ENCODE measurements at places on chromosomes 3 and 15. TPM values are rescaled to one million over a fixed set of nuclear protein-coding genes. Genes with fewer than 3 reads are reported as not detected.

The MKRN3 gene
- total RNA-seq: 0.85 TPM

The RAD18 gene
- 12.2 TPM for total RNA-seq

- no peak for DNase-seq
Measured at GRCh38 chr3:16286161-16286560, 21.1 kb downstream of the OXNAD1 start.

- DNase-seq: no peak
Measured at GRCh38 chr3:16545413-16546185, 32.1 kb upstream of the RFTN1 start.

DNA sequence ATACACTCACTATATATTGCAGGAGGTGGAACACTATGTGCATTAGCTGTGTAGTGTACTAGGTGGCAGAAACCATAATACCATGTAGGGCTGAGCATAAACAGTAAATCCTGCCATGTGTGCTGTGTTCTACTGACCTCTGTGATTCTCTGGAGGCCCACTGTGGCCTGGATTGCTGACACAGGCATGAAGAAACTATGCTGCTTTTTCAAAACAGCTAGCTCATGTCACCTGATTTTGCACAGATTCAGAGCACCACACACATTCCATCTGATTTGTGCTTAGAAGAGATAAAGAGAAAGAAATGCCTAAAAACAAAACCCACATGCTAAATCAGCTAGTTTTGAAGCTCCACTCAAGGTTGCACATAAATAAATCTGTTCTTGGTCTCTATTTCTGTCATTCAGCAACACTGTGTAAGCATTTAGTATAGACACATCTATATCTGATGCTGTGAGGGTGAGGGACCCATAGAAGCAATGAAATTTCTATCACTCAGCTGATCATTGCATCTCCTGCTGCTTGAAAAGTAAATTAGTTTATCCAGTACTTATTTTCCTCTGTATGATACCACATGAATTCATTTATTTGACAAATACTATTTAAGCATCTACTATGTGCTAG, 1007.7 kb upstream of the SEMA6D start:
- DNase-seq: no peak

- DNase-seq: no peak
Measured at GRCh38 chr15:40613080-40613479, 19.0 kb downstream of the KNL1 start.

GRCh38 chr3:119125342-119125741, 20.6 kb upstream of the TEX55 start:
- no peak for DNase-seq
